A172 (cell line): ENCODE measurements at places on chromosomes 6 and 20. TPM values are rescaled to one million over a fixed set of nuclear protein-coding genes. Genes with fewer than 3 reads are reported as not detected.
A peak's percentile ranks its signal among the peaks of the same experiment; 100 is the strongest.

DNA sequence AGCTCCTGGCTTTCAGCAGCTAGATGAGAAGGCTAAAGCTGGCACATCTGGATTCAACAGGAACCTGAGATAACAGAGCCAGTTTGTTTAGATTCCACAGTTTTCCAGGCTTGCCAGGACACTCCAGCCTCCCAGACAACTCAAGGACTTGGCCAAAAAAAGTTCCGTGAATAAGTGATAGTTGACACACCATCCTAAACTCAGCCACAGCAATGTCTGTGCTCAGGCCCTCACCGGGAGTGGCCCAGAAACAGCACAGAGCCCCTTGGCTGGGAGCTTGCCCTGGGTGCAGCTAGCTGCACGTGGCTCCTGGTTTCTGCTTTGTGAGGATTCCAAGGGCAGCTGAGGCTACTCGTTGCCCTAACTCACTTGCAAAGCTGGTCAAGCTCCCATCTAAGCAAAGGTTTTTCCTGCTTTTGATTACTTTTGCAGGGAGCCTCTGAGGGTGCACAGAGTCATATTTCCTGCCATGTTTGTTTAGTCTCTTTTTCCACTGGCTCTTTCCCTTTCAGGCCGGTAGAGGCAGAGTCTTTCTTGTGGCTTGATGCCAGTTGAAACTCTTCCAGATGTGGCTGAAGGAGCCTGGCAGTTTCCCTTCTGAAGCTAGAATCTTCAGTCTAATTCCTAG lies 118.3 kb upstream of the ECI2 start:
- peak; percentile 74 for DNase-seq

PCSK2 gene
- not detected in 2 replicates for total RNA-seq

GRCh38 chr20:43514648-43514999 lies 7.1 kb downstream of the L3MBTL1 start:
- no peak for DNase-seq

ADGRG6 gene
- 25.0 and 31.0 TPM in 2 replicates for total RNA-seq

DNA sequence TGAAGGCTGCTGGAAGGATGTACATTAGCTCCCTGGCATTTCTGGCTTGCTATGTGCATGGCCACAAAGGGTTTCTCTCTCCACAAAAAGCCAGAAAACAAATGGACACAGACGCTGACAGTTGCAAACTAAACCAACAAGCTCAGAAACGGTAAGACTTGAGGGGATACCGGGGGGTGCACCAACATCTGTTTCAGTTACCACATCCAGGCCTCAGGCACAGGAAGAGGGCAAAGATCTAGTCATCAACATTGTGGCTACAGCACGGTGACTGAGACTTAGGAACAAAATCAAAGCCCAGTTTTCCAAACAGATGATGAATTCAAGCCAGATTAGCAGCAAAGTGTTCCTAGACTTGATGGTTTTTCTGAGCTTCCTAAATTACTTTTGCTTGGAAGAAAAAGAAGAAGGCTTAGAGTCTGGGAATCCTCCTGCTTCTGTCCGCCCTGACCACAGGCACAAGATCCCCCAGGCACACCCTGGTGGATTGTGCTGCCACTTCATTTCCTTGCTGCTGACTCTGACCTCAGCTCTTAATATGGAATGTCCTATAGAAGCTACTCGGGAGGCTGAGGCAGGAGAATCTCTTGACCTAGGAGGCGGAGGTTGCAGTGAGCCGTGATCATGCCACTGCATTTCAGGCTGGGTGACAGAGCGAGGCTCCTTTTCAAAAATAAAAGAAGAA lies 54.2 kb upstream of the ADGRF1 start:
- no peak for DNase-seq

SH3BGRL2 gene
- total RNA-seq: 1.2 and 2.3 TPM in 2 replicates

GRCh38 chr20:23652371-23652770 lies 14.6 kb upstream of the CST3 start:
- no peak for DNase-seq

GRCh38 chr6:4164456-4164855 lies 29.1 kb upstream of the ECI2 start:
- DNase-seq: no peak

- no peak for DNase-seq
These were observed 62.9 kb downstream of the CDH26 start for GRCh38 chr20:60021104-60021503.

C6orf58 gene
- 0.21 and 0.24 TPM in 2 replicates for total RNA-seq

DNA sequence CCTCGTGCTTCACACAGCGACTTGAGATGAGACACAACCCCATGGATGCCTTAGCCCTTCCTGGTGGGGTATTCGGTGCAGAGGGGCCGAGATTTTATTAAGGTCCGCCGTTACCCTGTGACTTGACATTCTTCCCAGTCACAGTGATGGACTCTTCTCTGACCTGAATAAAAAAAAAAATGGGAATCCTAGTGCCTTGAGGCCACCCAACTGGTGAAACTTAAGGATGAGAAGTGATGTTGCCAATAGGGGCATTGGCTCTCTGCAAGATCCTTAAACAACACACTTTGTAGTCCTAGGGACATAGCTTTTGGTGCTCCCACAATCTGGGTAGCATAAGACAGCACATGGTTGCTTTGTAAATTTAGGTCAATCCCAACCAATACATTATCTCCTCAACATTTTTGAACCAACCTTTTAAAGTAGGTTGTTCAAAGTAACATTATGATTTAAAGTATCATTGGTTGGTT lies 814 bp upstream of the ADNP start:
- DNase-seq: no peak

TRIM40 gene
- total RNA-seq: not detected in 2 replicates

PRR18 gene
- total RNA-seq: 0.14 and 0.24 TPM in 2 replicates

DNA sequence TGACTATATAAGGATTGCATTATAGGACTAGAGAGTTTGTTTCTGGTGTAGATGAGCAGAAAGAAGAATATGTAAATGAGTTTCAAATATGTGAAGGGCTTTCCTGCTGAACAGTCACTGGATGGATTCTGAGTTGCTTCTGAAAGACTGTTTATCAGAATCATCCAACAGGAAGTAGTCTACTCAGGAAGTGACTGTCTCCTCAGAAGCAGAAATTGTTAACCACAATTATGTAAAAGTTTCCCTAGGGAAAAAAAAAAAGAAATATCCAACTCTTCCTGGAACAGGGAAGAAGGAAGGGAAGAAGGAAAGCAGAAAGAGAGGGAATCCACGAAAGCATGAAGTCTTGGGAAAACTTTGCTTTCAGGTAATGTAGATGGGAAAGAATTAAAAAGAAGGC lies 138.9 kb downstream of the TENT5A start:
- peak; percentile 88 for DNase-seq

DNA sequence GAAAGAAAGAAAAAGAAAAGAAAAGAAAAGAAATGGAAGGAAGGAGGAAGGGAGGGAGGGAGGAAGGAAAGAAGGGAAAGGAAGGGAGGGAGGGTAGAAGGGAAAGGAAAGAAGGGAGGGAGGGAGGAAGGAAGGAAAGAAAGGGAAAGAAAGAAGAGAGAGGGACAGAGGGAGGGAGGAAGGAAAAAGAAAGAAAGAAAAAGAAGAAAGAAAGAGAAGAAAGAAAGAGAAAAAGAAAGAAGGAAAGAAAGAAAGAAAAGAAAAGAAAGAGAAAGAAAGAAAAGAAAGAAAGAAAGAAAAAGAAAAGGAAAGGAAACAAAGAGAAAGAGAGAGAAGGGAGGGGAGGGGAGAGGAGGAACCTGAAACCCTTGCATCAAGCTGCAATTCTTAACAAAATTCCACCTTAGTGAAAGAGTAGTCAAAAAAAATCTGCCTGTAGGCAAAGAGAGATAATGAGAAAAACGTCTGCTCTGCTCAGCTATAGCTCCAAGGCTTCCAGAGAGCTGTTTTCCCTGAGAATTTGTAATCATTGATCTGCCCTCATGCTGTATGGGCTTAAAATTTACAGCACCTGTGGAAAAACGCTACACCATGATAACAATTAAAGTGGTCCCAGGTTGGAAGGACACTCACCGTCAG lies 16.7 kb upstream of the MYCT1 start:
- no peak for DNase-seq

DCBLD1 gene
- 29.6 and 71.1 TPM in 2 replicates for total RNA-seq

DNA sequence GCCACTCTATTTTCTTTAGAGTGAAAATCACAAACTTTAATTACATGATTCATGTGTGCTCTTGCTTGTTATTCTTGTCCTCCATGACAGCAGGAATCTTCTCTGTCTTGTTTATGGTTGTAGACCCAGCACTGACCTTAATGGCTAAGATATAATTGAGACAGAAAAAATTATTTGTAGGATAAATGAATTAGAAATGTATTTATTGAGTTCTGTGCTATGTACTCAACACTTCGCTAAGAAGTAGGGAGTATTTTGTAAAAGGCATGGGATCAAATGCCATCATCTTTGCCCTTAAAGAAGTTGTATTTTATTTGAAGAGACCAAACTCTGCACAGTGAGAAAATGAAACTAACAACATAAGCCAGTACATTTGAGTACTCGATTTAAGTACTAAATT lies 71.2 kb downstream of the CBLN4 start:
- no peak for DNase-seq

GRCh38 chr6:126385536-126385935 lies 45.6 kb downstream of the CENPW start:
- DNase-seq: no peak

NHLRC1 gene
- not detected in 2 replicates for total RNA-seq

ADAT2 gene
- 1.8 and 3.1 TPM in 2 replicates for total RNA-seq

- no peak for DNase-seq
These were observed 54.0 kb downstream of the IL20RA start for GRCh38 chr6:136990754-136991153.

GRCh38 chr20:64236137-64237088 lies 19.1 kb upstream of the PCMTD2 start:
- DNase-seq: no peak

DNA sequence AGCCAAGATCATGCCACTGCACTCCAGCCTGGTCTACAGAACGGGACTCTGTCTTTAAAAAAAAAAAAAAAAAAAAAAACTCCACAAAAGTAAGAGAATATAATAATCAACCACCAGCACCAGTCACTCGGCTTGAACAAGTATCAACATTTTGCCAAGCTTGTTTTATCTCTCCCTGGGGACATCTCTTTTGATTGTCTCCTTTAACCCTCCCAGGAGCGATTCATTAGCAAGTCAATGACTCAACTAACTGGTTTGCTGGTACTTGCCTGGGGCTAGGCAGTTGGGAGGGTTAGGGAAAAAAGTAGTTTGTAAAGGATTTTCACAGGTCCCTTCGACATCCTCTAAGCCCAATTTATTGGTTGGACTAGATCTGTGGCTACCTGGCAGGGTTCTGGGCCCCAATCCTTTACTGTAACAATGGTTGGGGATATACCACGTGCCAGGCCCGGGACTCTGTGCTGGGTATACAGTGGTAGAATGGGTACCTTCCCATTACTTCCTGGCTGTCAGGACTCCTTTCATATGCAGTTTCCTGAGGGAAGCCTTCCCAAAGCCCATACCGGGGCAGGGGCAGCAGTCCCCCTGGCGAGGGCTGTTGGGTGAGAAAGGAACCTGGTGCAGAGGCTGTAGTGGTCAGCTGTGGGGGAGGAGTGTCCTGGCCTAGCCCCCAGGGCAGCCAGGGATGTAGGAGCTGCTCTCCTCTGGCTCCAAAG lies 12.2 kb downstream of the TGIF2 start:
- DNase-seq: peak; percentile 82

RRBP1 gene
- total RNA-seq: 104 and 136 TPM in 2 replicates

DNA sequence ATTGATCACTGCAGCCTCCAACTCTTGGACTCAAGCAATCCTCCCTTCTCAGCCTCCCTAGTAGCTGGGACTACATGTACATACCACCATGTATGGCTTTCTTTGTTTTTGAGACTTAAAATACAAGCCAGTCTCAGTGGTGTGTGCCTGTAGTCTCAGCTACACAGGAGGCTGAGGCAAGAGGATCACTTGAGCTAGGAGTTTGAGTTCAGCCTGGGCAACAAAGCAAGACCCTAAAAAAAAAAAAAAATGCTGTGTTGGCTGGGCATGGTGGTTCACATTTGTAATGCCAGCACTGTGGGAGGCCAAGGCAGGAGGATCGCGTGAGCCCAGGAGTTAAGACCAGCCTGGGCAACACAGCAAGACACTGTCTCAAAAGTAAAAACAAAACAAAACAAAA lies 51.7 kb downstream of the UBR2 start:
- DNase-seq: no peak

- DNase-seq: no peak
These were observed 12.8 kb upstream of the ELOVL5 start for GRCh38 chr6:53361549-53362031.

- DNase-seq: no peak
These were observed 35.6 kb downstream of the B4GALT5 start for GRCh38 chr20:49677777-49678758.

DNA sequence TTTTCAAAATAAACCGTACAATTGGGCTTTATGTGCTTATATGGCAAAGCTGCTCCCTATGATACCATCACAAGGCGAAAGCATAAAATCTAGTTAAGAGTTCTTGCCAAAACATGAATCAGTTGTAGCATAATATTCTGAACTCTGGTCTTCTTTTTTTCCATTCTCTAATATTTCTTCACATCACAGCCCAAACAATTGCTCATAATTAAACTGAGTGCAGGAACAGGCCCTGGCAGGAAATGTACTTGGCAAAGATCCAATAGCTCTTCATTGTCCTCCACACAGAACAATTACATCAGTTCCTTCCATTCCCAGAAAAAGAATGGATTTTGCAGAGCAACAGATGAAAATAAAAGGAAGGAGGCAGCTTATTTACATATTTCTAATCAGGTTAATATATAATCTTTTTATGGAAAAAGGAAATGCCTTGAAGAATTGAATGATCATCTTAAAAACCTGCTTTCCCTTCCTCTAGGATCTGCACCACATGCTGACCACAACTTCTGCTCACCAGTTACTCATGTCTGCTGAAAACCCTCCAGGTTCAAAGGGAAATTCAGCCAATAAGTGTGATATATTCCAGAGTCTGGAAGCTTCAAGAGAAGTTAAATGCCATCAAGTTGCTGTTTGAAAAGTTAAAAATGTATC lies 123.3 kb upstream of the COL21A1 start:
- DNase-seq: peak; percentile 69

SIRPD gene
- not detected in 2 replicates for total RNA-seq

ROS1 gene
- total RNA-seq: 0.31 and 0.47 TPM in 2 replicates

DNA sequence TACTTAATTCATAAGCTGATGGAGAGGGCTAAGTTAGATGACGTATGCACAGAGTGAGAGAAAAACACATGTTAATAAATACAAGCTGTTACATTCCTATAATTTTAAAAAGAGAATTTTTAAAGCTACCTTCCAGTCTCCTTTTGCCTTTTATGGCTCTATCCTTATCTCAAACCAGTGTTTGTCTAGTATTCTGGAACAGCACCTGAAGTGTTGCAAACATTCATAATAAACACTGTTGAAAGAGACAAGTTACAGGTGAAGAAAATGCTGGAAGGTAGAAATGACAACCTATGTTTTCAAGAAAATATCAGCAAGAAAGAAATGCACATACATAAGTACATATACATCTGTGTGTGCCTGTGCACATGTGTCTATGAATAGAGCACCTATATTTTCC lies 409.1 kb downstream of the PKHD1 start:
- DNase-seq: no peak

GRCh38 chr6:50966986-50967385 lies 148.3 kb downstream of the TFAP2B start:
- DNase-seq: no peak

DAAM2 gene
- 0.10 TPM in 1 of 2 replicates, not detected in the other for total RNA-seq
